ENCODE measurements at places on chromosomes 1 and 21. TPM values are rescaled to one million over a fixed set of nuclear protein-coding genes. Genes with fewer than 3 reads are reported as not detected.

The S100A12 gene
- total RNA-seq: not detected

The FAM151A gene
- not detected for total RNA-seq

The GRHL3 gene
- total RNA-seq: 0.39 TPM

The BSND gene
- not detected for total RNA-seq

The SH3BGR gene
- 1.5 TPM for total RNA-seq

The CHD5 gene
- 1.0 TPM for total RNA-seq

The ETNK2 gene
- 3.2 TPM for total RNA-seq

The SPRR2B gene
- total RNA-seq: not detected

The TTC39A gene
- total RNA-seq: 1.1 TPM

The GRIK1 gene
- not detected for total RNA-seq
